ENCODE measurements at places on chromosomes 3 and 15.

- DNase-seq = no peak
These were observed 196.3 kb downstream of the MEIS2 start for GRCh38 chr15:36903922-36904556.

GRCh38 chr3:40617084-40617483 is 92.3 kb downstream of the ZNF621 start:
- DNase-seq = no peak

DNA sequence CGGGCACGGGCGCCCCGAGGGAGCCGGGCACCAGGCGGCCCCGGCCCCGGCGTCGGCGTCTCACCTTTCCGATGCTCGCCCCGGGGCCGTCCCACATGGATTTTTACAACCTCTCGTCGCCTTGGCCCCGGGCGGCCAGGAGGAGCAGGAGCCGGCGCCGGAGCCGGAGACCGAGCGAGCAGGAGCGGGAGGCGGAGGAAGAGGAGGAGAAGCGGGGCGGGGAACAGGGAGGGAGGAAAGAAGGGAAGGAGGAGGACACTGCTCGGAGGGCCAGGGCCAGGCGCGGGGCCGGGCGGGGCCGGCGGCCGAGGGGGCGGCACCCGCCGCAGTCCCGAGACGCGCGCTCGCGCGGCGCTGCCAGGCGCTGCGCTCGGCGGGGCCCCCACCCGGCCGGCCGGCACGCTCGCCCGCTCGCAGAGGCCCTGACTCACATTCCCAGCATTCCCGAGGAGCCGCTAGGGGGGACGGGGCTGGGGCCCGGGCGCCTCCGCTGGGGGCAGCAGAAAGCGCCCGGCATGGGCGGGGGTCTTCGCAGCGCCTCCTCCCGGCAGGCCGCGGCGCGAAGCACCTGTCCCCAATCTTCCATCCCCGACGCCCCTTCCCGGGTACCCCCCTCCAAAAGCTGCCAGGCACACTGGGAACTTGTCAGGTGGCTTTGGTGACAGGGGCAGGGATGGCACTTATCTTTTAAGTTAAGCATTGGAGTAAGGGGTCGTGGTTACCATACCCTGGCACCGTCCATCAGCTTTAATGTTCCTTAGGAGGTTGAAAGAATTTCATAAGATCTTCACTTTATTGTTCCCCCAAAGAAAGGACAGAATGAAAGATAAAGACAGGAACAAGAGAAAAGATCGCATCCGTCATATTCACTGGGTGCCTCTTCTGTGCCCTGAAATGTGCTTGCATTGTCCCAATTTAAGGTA is at the start of gene ERC2:
Gene ERC2, minus strand, starts transcription at position 284 of the 923 bp plus-strand sequence.
- DNase-seq = no peak

DNA sequence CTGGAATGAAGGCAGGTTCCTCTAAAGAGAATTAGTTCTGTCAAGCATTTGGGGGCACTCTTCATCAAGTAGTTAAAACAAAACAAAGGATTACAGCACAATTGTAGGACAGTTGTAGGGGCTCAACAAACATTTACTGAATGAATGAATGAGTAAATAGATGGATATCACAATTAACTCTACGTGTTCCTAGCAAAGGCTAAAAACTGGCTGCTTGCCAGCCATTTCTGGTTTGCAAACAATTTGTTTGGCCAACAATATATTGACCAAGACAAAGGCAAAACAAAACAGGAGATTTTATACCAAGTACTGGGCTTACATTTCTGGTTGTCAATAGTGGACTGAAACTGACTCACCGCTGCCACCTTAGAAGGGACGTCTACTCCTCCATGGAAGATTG is 116.8 kb downstream of the ZNF280D start:
- DNase-seq = no peak

- no peak for DNase-seq
These were observed 23.5 kb downstream of the DUSP7 start for GRCh38 chr3:52032702-52033408.
